ENCODE measurements at places on chromosomes 5 and 9.

GRCh38 chr9:110605565-110605964, 26.0 kb upstream of the SVEP1 start:
- DNase-seq = no peak

DNA sequence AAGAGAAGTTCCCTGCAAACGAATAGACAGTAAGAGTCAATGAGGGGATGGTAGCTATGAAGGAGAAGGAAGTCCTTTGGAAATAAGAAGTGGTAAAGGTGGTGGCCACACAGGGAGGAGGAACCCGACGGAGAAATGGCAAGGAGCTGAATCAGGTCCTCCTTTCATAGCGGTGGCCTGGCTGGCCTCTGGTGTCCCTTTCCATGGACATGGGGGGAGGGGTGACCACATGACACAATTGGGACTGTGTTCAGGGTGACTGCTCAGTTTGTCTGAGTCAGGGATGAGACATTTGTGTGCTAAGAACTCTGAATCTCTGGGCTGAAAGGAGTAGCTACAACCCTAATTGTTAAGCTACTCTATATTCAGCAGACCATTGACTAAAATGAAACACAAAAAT, 28.7 kb upstream of the TIMD4 start:
- DNase-seq = no peak

GRCh38 chr5:102223542-102224477, 72.3 kb downstream of the SLCO4C1 start:
- DNase-seq = no peak

GRCh38 chr5:74332682-74333081, 307.8 kb downstream of the ENC1 start:
- no peak for DNase-seq

GRCh38 chr9:26260238-26260637, 582.0 kb upstream of the TUSC1 start:
- DNase-seq = no peak

DNA sequence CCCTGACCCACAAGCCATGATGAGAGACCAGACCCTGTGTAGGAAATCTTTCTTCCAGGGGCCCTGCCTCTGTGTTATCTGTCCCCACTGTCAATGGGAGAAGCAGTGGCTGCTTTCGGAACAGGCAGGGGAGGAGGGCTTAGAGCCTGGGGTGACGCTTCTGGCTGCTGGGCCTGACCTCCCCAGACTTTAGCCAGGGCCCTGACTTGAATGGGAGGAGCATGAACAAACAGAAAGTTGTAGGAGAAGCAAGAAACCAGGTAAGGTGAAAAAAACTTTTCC, 12.2 kb upstream of the GPX3 start:
- no peak for DNase-seq

GRCh38 chr5:1551426-1552301, 27.9 kb upstream of the LPCAT1 start:
- peak; percentile 50 for DNase-seq

- DNase-seq = no peak
Measured at GRCh38 chr5:77117161-77117560, 30.1 kb upstream of the ZBED3 start.

- no peak for DNase-seq
Measured at GRCh38 chr5:141637123-141637766, 448 bp downstream of the RELL2 start.

DNA sequence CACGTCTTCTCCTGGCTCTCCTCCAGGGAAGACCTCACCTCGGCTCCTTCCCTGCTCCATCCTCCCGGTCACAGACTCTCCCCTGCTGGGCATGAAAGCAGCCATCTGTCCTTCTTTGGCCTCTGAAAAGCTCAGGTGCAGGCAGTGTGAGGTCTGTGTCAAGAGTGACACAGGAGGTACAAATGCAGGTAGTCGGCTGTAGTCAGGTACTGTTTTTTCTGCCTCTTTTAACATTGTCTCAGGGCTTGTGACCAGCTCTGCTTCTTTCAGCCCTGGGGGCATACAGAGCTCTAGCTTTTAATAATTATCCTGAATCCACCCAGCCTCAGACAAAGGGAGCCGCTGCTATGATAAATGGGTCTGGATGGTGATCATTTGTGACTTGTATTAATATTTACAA, 46.4 kb downstream of the C5orf15 start:
- no peak for DNase-seq

- DNase-seq = no peak
Measured at GRCh38 chr5:152403046-152403445, 2.0 kb downstream of the NMUR2 start.

DNA sequence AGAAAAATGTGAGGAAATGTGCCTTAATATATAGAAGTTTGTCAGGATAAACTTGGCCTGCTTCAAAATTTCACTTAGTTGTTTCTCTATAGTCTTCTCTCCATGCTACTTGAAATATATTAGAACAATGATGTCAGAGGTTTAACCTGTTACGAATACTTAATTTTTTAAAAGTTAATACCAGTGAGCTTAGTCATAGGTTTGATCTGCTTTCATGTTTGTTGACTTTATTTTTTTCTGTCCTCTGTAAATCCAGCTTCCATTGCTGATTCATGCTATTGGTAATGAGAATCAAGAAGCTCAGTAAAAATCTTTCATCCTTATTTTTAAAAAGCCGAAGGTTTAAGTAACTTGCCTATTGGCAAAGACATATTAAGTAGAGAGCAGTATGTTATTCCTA, 27.9 kb downstream of the BDP1 start:
- no peak for DNase-seq

- peak; percentile 52 for DNase-seq
Measured at GRCh38 chr9:134619448-134619982, 22.1 kb upstream of the COL5A1 start.

DNA sequence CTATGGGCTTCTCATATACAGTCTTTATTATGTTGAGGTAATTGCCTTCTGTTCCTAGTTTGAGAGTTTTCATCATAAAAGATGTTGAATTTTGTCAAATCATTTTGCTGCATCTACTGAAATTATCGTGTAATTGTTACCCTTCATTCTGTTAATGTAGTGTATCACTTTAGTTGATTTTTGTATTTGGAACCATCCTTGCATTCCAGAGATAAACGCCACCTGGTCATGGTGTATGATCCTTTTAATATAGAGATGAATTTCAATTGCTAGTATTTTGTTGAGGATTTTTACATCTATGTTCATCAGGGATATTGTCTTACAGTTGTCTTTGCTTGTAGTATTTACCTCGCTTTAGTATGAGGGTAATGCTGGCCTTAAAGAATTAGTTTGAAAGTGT, 19.3 kb downstream of the MEIKIN start:
- DNase-seq = no peak

DNA sequence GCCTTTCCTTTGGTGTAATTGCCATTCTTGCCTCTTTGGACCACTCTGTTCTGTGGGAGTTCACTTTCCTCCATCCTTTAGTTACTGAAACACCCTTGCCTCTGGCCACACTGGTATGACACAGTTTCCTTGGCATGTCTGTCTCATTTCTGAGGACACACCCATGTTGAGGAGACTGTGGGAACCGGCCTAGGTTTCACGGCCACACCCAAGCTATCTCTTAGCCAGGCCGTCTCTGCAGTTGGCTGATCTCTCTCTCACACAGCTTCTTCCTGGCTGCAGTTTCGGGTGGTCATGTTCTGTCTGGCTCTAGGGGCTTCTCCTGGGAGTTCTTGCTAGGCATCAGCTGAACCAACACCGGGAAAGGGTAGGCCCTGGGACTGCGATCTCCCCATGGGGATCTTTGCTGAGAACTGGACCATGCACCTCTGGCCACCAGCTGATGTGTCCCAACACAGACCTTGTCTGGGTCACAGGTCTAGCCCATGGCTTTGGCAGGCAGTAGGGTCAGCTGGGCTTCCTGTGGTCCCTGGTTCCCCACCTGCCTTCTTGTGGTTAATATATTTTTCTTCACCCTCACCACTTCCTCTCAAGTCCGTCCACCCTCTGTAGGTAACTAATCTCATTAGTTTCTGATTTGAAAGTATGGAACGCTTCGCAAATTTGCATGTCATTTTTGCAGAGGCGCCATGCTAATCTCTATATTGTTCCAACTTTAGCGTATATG, 24.9 kb downstream of the ARHGEF37 start:
- DNase-seq = peak; percentile 79

DNA sequence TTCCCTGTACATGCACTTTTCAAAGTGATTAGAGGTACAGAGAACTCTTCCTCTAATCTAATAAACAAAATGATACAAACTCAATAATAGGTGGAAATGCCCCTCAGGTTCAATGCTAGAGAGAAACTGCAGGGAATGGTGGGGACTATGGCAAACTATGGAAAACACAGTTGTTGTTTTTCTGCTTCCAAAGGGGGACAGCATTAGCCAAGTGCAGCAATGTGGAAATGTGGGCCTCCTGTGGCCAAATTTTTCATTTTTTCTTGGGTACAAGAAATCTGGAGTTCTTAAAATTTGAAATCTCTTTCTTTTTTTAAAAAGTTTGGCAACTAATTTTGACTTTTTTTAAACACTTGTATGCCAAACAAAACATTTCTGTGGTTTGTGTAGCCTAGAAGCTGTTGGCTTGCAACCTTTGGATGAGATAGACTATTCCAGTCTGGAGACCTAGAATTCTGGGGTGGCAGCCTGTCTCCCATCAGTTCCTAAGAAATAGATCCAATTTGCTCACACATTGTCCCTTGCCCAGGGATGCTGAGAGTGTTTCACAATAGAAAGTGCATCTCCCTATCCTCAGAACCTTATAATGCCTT, 218.6 kb downstream of the PAPPA start:
- no peak for DNase-seq

GRCh38 chr5:39198127-39198526, 21.2 kb downstream of the FYB1 start:
- no peak for DNase-seq

GRCh38 chr9:127910613-127911205, 6.1 kb downstream of the ST6GALNAC4 start:
- no peak for DNase-seq

DNA sequence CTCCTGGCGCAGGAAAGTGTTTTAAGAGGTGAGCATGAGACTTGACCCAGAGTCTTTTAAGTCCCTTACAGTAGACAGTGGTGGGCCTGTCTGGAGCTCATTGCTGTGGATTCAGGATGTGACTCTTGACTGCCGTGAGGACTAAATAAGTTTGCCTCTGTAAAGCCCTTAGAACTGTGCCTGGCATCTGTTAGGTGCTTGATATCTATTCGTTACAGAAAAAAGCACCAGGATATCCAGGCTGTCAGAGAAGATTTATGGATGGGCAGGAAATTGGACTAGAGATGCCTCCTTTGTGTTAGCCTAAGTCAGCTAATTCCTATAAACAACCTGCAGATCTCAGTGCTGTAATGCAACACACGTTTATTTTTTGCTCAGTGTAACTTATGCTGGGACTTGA, 12.6 kb downstream of the ERGIC1 start:
- no peak for DNase-seq

DNA sequence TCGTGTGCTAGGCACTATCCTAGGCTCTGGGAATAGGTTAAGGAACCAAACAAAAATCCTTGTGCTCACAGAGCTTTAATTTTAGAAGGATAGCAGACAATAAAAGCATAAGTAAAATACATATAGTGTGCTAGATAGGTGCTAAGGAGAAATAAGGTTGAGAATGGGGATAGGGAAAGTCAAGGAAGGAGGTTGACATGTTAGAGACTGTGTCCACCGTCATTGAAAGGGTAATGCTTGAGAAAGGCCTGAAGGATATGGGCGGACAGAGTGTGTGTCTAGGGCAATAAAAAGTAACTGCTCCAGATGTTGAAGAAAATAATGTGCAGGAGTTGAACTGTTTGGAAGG, 482 bp upstream of the TDRD7 start:
- DNase-seq = no peak

DNA sequence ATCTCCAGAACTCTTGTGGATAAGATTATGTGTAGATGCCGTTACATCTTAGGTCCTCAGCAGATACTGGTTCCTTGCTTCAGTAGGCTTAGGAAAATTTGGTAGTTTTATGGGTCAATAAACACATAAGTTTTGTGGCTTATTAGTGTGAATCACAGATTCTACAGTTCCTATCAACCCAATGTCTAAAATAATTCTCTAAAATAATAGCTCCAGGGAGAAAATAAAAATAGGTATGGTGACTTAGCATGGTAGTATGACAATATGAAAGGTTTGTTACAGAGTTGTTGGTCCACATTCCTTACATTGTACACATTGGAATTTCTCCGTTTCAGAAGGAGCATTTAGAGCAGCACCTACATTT, 91.7 kb downstream of the AOPEP start:
- DNase-seq = no peak

DNA sequence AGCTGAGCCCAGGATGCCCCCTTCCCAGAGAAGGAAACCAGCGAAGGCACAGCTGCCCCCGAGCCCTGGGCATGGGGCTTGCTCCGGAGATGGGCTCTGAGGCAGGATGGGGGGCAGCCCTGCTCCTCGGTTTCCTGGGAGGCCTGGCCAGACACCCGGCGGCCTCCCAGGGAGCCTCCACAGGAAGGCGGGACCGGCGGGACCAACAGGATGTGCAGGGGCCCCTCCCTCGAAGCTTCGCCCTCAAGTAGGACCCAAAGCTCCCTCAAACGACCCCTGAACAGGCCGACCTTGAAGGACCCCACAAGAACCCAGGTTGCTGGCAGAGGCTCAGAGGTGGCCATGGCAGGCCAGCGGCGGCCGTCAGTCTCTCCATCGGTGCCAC, 11.7 kb downstream of the EXD3 start:
- DNase-seq = no peak

- no peak for DNase-seq
Measured at GRCh38 chr5:172593721-172594235, 47.3 kb upstream of the NEURL1B start.

DNA sequence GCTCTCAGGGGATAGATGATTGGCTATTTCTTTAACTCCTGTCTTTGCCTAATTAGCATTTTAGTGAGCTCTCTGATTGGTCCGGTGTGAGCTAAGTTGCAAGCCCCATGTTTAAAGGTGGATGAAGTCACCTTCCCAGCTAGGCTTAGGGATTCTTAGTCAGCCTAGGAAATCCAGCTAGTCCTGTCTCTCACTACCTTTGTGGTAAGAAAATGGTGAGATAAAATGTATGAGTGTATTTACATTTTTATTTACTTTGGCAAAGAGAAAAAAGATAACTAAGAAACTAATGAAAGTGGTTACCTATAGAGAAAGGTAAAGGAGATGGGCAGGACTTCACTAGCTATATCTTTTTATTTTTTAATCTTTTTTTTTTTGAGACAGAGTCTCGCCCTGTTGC, 146.8 kb downstream of the RFK start:
- no peak for DNase-seq

- no peak for DNase-seq
Measured at GRCh38 chr5:124675931-124676846, 70.2 kb downstream of the ZNF608 start.

DNA sequence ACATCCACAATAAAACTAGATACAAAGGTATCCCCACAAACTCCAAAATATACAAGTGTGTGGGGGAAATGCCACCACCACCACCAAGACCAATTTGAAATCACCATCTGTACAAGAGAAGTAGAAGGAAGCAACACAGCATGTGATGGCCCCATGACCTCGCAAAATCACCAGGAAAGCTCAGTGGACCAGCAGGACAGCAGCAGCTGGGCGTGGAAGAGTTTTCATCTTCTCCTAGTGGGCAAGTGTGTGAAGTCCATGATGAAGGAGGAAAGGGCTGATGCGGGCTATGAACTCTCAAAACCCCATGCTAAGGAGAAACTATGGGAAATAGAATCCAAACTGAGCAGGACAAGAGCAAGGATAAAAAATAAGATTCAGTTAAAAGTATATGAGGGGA, 58.1 kb downstream of the GOLPH3 start:
- no peak for DNase-seq
